Activated CD4-positive, alpha-beta T cell treated with anti-CD3 and anti-CD28 coated beads for 36 hours (primary cell): ENCODE measurements at places on chromosomes 4 and X.

DNA sequence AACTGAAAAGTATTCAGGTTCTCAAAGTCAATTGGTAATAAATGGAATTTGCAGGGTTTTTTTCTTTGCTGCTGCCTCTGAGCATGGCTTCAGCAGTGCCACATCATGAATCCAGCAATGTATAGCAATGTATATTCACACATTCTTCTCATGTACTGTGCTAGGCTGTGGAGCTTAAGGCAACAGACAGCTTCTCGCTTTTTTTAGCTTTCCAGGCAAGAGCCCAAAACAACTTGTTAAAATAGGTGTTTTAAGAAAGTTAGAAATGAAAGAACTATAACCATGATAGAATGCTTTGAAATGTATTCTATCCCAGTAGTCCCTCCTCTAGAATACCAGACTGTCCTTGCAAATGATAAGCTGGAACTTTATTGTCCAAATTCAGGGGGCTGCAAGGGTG, 30.4 kb downstream of the SMIM43 start:
- DNase-seq = no peak

- DNase-seq = no peak
Measured at GRCh38 chr4:28373191-28373590, 1512.5 kb downstream of the STIM2 start.

DNA sequence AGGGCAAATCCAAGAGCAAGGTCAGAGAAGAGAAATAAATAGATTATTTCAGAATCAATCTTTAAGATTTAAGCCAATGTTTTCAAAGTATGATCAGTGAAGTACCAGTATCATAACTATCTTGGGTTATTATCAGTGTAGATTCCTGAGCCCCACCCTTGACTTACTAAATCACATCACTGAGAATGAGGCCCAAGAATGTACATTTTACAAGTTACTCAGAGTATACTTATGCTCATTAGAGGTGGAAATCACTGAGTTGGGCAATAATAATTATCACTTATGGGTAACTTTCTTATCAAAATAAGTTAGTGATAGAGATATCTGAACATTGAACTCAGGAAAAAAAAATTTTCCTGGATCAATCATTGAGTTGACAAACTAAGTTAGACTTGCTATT, 121.6 kb upstream of the NOCT start:
- DNase-seq = no peak

- DNase-seq = no peak
Measured at GRCh38 chr4:186658657-186659056, 65.0 kb downstream of the FAT1 start.

DNA sequence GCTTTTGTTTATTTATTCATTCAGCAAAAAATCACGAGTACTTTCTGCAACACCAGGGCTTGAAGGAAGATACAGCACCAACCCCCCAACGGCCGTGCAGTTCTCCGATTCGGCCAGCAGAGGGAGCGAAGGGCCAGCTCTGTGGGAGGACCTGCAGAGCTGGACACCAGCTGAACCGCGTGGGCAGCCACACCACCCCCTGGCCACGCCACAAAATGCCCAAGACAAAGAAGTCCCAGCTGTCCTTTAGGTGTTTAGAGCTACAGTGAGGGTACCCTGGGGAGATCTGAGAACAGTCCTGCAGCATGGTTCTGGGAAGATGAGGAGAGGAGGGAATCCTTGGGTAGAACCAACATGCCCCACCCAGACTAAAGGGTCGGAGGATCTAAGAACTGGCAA, 83.1 kb downstream of the RELL1 start:
- peak; percentile 86 for DNase-seq

DNA sequence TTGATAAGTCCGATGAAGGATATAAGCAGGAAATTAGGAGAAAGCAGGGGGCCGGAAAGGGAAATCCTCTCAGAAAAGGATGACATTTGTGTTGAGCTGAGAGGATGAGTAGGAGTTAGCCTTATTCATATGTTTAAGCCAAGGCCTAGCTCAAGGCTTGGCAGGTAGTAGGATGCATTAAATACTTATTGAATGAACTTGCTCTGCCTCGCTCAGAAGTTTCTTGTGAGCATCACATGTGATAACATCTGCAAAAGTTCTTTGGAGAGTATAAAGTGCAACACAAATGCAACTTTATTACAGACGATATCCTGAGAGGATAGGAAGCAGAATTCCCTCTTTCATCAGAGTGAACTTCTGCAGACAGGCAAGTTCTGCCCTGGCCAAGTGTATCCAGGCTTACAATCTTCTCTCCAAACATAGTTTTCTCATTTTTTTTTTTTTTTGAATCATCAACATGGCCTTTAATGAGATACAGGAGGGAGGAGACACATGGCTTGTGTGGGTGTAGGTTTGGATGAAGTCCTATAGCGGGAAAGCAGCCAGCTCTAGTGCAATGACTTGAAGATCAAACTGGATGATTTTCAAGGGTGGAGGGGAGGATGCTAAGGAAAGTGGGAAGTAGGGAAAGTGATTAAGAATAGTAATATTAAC, 48.1 kb downstream of the LUZP4 start:
- DNase-seq = no peak

GRCh38 chr4:7382634-7383014, 52.1 kb downstream of the PSAPL1 start:
- DNase-seq = no peak

DNA sequence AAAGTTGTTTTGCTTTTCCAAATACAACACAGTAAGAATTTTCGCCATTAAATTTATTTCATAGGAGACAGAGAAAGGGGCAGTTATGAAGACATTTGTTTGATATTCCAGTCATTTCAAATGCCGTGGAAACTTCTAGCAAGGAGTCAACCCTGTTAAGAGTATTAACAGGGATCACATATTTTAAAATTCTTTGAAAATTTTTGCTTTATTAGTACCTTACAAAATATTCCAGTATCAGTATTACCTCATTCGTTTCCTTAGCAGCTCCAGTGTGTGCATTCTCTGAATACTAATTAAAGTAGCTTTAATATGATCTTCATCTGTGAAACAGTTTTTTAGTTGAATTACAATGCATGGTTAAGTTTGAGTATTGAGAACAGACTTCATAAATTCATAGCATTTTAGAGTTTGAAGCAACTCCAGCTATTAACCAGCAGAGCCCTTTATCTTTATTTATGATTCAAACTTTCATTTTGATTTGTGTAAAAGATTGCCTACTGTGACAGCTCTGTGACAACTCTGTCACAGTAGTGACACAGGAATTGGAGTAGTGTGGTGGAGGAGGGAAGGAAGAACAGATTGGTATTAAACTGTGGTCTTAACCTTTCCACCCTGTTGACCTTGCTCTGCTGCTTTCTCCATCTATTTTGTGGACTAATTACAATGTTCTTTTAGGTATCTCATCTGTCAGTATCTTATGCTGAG, 86.3 kb downstream of the PDLIM5 start:
- no peak for DNase-seq

DNA sequence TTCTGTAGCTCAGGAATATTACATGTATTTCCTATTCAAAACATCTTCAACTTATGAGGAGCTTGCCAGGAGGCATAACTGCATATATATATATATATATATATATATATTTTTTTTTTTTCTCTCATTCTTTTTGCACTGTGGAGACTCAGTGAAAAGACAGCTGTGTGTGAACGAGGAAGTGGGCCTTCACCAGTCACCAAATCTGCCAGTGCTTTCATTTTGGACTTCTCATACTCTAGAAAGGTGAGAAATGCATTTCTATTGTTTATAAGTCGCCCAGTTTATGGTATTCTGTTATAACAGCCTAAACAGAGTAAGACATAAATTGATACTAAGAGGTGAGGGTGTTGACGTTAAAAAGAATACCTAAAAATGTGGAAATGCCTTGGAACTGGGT, 710.6 kb downstream of the TRAM1L1 start:
- no peak for DNase-seq

DNA sequence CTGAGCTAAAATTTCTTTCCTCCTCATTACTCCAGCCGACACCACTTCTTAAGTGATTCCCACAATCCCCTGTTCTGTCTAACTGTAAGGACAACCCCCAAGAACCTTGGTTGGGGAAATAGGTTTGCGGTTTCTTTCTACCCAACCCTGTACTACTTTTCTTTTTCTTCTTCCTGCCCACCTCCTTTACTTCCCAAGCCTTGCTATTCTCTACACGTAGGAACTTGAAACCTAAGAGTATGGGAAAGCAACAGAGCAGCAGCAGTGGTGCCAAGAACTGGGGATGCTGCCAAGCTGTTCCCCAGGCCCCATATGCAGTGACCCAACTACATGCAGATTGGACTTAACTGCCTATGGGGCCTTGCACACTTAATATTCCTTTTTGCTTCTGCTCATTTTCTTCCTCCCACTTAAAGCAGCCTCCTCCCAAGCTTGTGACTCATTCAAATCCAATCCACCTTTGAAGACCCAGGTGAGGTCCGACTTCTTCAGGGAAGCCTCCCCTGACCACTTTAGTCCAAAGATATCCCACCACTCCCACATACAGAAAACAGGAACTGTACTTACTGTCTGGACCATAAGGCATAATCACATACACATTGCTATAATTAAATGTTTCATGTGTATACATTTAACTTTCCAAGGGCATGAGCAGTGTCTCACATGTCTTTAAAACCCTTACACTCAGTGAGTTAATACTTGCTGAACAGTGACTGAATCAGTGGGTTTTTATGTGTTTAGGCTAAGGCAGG, 1.7 kb downstream of the FAM120C start:
- no peak for DNase-seq

- no peak for DNase-seq
Measured at GRCh38 chrX:35699642-35700041, 98.5 kb upstream of the MAGEB16 start.

DNA sequence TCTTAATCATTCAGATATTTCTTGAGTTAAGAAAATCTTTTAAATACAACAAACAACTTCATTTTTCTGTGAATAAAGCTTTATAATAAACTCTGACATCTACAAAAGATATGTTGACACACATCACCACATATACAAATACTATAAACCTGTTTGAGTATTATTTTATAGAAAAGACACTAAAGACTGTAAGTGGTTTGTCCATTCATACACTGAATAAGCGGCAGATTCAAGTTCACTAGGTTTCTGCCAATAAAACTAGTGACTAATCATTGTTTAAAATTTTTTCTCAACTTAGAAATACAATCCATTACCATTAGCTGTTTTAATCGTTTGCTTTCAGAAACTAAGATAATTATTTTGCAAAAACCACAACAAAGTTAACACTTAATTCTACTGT, 1900.0 kb downstream of the C4orf33 start:
- DNase-seq = no peak

- DNase-seq = no peak
Measured at GRCh38 chrX:110418316-110419235, 59.9 kb downstream of the RTL9 start.

DNA sequence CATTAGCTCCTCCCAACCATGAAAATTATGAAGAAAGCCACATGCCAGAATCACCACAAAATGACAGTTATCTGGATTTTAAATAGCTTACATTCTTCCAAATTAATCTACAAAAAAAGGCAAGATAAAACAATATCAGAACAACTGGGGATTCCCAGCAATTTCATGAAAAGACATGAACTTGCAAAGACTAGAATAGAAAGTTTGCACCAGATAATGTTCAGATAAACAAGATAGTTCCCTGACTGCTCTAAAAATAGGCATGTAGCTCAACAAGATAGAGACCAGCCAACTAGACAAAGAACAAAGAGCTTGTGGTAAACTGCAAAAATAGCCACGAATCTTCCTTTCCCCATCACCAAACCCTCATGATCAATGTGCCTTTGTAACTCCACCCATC, 30.3 kb upstream of the DDX53 start:
- DNase-seq = no peak

- DNase-seq = no peak
Measured at GRCh38 chrX:122272011-122272410, 912.1 kb upstream of the GRIA3 start.

- no peak for DNase-seq
Measured at GRCh38 chrX:82335772-82336171, 1133.9 kb downstream of the SH3BGRL start.

GRCh38 chr4:24508541-24508940, 75.8 kb downstream of the DHX15 start:
- no peak for DNase-seq

DNA sequence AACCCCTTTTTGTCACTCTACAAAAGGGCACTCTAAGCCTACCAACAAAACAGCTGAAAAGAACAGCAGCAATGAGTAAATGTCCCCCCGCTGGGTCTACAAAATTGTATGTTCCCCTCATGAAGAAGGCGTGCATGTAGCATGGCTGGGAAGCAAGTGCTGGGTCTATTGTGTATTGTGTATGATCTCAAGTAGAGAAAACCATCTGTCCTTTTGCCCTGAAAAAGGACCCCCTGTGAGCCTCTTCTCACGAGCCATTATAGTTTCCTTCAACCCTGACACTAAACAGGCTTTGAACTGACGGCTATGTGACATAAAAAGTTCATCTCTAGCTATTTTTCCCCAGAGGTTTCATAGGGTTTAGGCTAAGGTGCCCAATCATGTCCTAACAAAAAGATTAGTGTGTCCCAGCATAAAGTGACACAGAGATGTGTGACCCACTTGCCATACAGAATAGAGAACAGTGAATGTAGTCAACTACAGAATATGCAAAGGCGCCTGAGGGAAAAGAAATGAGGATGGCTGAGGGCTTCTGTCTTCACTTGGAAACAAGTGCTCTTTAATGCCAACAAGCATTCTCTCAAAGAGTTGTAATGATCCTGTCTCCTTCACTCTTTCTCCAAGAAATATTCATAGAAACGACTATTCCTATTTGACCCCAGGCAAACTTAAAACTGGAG, 27.3 kb downstream of the COL25A1 start:
- DNase-seq = no peak
